ENCODE measurements at places on chromosomes 5 and 9. TPM values are rescaled to one million over a fixed set of nuclear protein-coding genes. Genes with fewer than 3 reads are reported as not detected.

GRCh38 chr5:126506079-126506478 is 82.9 kb downstream of the GRAMD2B start:
- H3K27ac ChIP-seq = no peak overlapping the region
- H3K36me3 ChIP-seq = no peaks in the 10 kb centered on the region
- H3K4me1 ChIP-seq = peaks cover 35% of the 10 kb centered on the region
- H3K4me3 ChIP-seq = no peak overlapping the region

The SLC25A2 gene
- not detected for total RNA-seq

DNA sequence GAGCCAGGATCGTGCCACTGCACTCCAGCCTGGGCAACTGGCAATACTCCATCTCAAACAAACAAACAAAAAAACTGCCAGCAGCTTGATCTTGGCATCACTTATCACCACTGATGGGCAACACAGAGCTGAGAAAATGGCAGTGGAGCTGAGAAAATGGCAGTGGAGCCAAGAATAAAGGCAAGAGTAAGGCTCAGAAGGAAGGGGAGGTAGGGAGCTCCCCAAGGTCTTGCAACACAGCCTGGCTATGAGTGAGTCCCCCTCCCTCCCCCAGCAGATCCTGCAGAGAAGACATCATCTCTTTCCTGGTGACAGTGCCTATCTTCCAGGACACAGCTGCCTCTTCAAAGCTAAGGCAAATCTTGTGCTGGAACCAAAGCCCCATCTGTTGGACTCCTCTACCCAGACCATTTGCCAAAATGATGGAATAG is 70.3 kb downstream of the UGCG start:
- no peaks in the 10 kb centered on the region for H3K36me3 ChIP-seq
- no peaks in the 10 kb centered on the region for H3K4me1 ChIP-seq
- no peaks in the 10 kb centered on the region for H3K27me3 ChIP-seq
- no peak for DNase-seq
- no peak overlapping the region for H3K4me3 ChIP-seq

DNA sequence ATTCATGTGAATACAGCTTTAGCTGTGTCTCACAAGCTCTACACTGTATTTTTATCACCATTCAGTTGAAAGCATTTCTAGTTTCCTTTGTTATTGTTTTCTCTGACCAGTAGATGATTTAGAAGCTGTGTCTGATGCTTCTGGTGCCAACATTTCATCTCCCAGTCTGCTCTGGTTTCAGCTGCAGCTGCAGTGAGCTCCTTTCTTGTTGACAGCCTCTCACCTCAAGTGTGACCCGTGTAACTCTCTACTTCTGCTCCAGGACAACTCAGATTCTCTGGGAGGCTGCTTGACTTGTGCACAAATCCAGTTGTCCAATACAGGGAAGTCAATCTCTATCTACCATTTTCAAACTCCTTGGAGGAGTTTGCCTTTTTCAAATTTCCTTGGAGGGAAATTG is 504.8 kb downstream of the DIRAS2 start:
- no peak overlapping the region for H3K4me3 ChIP-seq
- H3K4me1 ChIP-seq = no peaks in the 10 kb centered on the region
- H3K27me3 ChIP-seq = no peaks in the 10 kb centered on the region
- H3K27ac ChIP-seq = no peak overlapping the region
- no peak for DNase-seq

GRCh38 chr5:53392073-53392472 is 88.4 kb upstream of the FST start:
- no peaks in the 10 kb centered on the region for H3K4me1 ChIP-seq
- no peaks in the 10 kb centered on the region for H3K36me3 ChIP-seq
- H3K27ac ChIP-seq = no peak overlapping the region
- no peaks in the 10 kb centered on the region for H3K27me3 ChIP-seq
- no peak for DNase-seq
- H3K4me3 ChIP-seq = no peak overlapping the region

DNA sequence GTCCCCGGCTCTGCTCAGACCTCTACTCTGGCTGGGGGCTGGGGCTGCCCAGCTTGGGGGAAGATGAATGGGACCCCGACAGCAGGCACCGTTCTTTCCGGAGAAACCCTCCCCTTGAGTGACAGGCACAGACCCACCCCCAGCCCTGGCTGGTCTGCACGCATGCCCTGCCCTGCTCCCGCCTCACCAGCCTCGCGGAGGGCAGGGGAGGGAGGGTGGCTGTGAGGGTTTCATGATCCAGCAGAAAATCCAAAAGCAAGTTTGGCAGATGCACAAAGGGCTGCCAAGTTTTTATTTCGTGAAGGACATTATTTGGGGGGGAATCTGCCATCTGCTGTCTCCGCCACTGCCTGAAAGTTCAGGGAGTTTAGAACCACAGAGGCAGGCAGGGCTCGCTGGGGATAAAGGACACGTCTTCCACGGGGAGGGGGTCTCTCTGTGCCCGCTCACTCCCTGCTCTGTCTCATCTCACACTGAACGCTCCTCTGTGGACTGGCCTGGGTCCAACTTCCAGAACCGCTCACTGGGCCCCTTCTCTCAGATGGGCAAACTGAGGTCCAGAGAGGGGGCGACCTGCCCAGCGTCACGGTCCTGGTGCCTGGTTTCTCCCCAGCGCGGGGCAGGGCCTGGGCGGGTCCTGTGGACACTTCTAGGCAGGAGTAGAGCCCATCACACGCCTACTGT is 92.9 kb downstream of the RXRA start:
- no peak overlapping the region for H3K4me3 ChIP-seq
- H3K27me3 ChIP-seq = no peaks in the 10 kb centered on the region
- H3K27ac ChIP-seq = peak overlapping the region; percentile 2
- H3K36me3 ChIP-seq = peaks cover 28% of the 10 kb centered on the region
- DNase-seq = no peak

DNA sequence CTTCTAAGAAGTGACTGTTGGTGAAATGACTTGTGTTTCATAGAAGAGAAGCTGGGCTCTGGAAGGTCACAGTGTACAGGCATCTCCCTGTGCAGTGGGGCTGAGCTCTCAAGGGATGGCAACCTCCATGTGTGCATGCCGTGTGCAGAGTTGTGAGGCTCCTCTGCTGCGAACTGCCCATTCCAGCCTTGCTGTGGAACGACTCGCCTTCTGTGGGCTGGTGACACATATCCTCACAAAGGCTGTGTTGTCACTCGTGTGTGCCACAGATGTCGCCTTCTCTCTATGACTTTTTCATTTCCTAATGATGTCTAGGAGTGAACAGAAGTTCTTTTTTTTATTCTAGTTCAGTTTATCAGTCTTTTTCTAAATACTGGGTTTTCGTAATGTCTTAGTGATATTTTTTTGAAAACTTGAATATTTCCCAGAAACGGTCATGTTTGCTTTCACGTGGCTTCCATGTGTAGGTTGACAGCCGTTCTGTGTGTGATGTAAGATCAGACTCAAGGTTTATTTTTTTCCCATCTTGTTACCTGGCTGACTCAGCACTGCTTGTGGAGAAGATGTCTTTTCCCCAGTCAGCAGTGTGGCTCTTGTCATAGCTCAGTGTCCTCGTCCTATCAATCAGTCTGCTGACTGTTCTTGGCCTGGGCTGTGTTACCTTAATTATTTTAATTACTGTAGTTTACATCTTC is 57.3 kb upstream of the CACNA1B start:
- H3K27ac ChIP-seq = no peak overlapping the region
- peaks cover 72% of the 10 kb centered on the region for H3K36me3 ChIP-seq
- H3K4me1 ChIP-seq = no peaks in the 10 kb centered on the region
- no peak for DNase-seq
- no peak overlapping the region for H3K4me3 ChIP-seq
- no peaks in the 10 kb centered on the region for H3K27me3 ChIP-seq

The SCGB3A2 gene
- not detected for total RNA-seq

Measured in vagina (tissue), 2 donors.